Ureter (tissue), 1 donor: ENCODE measurements at places on chromosomes 2 and 18. TPM values are rescaled to one million over a fixed set of nuclear protein-coding genes. Genes with fewer than 3 reads are reported as not detected.

SIX3 gene
- not detected for total RNA-seq

ALPI gene
- not detected for total RNA-seq

CD8A gene
- total RNA-seq: 10.9 TPM

LOXHD1 gene
- total RNA-seq: 0.29 TPM

RBFA gene
- total RNA-seq: 35.7 TPM

PROKR1 gene
- total RNA-seq: not detected
